ENCODE measurements at places on chromosomes 7 and 10. TPM values are rescaled to one million over a fixed set of nuclear protein-coding genes. Genes with fewer than 3 reads are reported as not detected.

BUB3 gene
- total RNA-seq: 254 TPM

LRIT1 gene
- total RNA-seq: not detected

NKX1-2 gene
- total RNA-seq: not detected

UPK3BL1 gene
- total RNA-seq: 41.8 TPM

DNA sequence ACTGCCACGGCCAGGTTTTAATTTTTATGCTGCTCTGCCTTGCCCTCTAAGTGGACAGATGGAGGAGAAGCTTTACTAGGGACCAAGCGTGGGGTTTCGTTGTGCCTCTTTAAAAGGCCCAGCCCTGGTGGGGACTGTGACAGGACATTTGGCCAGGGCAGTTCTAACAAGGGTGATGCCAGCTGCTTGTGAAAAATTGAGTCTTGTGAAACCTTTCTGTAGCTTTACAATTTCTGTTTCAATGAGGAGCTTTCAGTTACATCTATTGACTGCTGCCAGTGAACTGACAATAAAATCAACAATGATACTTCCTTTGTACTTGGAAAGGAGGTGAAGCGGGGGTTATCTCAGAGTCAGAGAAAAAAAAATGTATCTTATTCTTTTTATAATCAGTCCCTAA lies 233.1 kb upstream of the CSTF2T start:
- peaks cover 23% of the 10 kb centered on the region for H3K27me3 ChIP-seq
- no peak overlapping the region for H3K27ac ChIP-seq
- H3K36me3 ChIP-seq: no peaks in the 10 kb centered on the region
- no peak overlapping the region for H3K4me3 ChIP-seq
- H3K4me1 ChIP-seq: no peaks in the 10 kb centered on the region

- peaks cover 52% of the 10 kb centered on the region for H3K4me1 ChIP-seq
- peaks cover 5% of the 10 kb centered on the region for H3K36me3 ChIP-seq
- peak overlapping the region; percentile 99 for H3K27ac ChIP-seq
- DNase-seq: peak; percentile 68
- no peaks in the 10 kb centered on the region for H3K27me3 ChIP-seq
These were observed 220.9 kb upstream of the MKLN1 start for GRCh38 chr7:131106681-131107336.

- peaks cover 4% of the 10 kb centered on the region for H3K36me3 ChIP-seq
- no peak for DNase-seq
- no peak overlapping the region for H3K27ac ChIP-seq
- peaks cover 17% of the 10 kb centered on the region for H3K4me1 ChIP-seq
- no peaks in the 10 kb centered on the region for H3K27me3 ChIP-seq
These were observed 4.5 kb downstream of the WIPI2 start for GRCh38 chr7:5194571-5194970.

DNA sequence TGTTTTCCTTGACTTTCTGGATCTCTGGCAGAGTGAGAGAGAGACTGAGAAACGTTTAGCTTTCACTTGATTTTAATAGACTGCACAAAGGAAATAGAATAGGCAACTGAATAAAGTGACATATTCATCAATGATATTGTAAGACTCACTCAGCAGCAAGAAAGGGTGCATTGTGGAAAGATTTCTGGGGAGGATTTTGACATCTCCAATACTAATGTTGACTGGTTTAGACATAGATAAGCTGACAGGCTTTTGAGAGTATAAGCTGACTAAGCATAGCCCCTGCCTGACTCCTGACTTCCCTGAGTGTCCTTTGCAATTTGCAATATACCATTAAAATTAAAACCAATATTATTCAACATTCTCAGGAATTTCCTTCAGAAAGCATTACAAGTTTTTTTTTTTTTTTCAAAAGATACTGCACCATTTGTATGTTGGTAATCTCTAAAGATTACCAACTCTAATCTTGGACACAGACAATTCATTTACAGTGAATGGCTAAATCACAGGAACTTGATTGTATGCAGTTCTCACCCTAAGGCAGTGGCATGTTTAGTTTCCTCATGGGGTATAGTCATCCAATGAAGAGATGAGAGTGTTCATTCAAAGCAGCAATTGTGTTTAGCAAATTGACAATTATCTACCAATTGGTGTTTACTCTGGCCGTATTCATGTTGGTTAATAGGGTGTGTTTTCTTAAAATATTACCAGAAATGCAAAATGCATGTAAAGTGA lies 325.6 kb downstream of the SORCS3 start:
- no peak overlapping the region for H3K4me3 ChIP-seq
- no peaks in the 10 kb centered on the region for H3K36me3 ChIP-seq
- no peak overlapping the region for H3K27ac ChIP-seq
- H3K4me1 ChIP-seq: no peaks in the 10 kb centered on the region
- DNase-seq: no peak
- H3K27me3 ChIP-seq: no peaks in the 10 kb centered on the region

- H3K27ac ChIP-seq: no peak overlapping the region
- DNase-seq: no peak
- no peak overlapping the region for H3K4me3 ChIP-seq
- H3K36me3 ChIP-seq: peaks cover 59% of the 10 kb centered on the region
- peaks cover 3% of the 10 kb centered on the region for H3K4me1 ChIP-seq
These were observed 189.9 kb downstream of the ZEB1 start for GRCh38 chr10:31508882-31509281.

GRCh38 chr10:10612151-10612550 lies 405.5 kb upstream of the CELF2 start:
- no peak overlapping the region for H3K27ac ChIP-seq
- no peak overlapping the region for H3K4me3 ChIP-seq
- no peaks in the 10 kb centered on the region for H3K4me1 ChIP-seq
- H3K27me3 ChIP-seq: no peaks in the 10 kb centered on the region

GRCh38 chr7:129782818-129783583 lies 169.8 kb downstream of the UBE2H start:
- peaks cover 78% of the 10 kb centered on the region for H3K27me3 ChIP-seq
- no peak overlapping the region for H3K27ac ChIP-seq
- H3K4me3 ChIP-seq: peak overlapping the region; percentile 50
- H3K36me3 ChIP-seq: no peaks in the 10 kb centered on the region
- no peak for DNase-seq

DNA sequence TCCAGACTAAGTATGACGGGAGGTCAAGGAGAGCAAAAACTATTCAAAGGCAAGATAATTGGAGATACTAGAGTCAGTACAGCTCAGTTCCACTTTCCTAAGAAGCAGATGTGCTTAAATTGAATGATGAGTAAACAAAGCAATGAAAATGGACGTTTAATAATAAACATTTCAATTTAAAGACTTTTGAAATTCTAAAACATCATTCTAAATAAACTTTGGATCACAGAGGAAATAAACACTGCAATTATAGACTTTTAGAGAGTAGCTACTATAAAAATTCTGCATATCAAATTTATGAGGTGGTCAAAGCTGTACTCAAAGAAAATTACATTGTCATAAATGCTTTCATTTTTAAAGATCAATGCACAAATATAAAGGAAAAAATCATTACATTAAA lies 418.3 kb downstream of the GPAM start:
- no peaks in the 10 kb centered on the region for H3K4me1 ChIP-seq
- no peak for DNase-seq
- no peak overlapping the region for H3K27ac ChIP-seq
- peaks cover 2% of the 10 kb centered on the region for H3K27me3 ChIP-seq
- H3K4me3 ChIP-seq: no peak overlapping the region
- H3K36me3 ChIP-seq: no peaks in the 10 kb centered on the region
